CD4-positive, alpha-beta T cell treated with Interleukin-17A for 4 hours (primary cell): ENCODE measurements at places on chromosomes 11 and 22.

DNA sequence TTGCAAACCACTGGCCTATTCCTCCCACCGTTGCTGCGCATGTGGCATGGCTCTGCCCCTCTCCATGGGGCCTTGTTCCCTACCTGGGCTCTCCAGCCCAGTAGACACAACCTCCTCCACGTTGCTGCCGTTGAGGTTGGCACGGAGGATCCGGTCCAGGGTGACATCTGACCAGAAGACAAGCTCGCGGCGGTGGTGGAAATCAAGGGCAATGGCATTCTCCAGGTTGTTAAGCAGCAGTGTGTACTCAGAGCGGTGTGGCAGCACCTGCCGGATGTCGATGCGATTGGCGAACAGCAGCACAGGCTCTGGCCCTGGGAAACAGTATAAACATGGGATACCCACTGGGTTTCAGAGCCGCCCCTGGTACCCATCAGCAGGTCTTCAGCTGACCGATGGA lies 23.8 kb downstream of the LRP4 start:
- no peak for DNase-seq

DNA sequence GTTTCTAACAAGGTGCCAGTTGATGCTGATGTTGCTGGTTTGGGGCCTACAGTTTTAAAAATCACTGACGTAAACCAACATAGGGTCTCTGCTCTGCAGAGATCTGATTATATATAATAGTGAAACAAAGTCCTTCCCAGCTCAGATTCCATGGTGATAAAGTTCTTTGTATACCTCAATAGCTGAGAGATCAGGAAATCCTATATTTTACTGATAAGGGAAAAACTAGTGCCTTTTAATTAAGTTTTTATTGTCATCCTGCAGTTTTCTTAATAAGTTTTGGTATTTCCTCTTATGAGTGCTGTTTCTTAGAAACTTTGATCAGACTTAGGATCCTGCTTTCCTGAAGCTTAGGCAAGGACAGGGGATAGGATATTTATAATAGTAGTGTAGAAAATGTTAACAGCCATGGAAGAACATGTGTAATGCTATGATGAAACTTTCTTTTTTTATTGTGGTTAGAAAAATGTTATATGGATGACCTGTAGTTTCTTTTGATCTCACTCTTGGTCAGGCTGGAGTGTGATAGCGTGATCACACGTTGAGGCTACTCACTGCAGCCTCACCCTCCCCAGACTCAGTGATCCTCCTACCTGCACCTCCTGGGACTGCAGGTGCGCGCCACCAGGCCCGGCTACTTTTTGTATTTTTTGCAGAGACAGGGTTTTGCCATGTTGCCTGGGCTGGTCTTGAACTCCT lies 14.1 kb downstream of the CAPRIN1 start:
- peak; percentile 11 for DNase-seq

DNA sequence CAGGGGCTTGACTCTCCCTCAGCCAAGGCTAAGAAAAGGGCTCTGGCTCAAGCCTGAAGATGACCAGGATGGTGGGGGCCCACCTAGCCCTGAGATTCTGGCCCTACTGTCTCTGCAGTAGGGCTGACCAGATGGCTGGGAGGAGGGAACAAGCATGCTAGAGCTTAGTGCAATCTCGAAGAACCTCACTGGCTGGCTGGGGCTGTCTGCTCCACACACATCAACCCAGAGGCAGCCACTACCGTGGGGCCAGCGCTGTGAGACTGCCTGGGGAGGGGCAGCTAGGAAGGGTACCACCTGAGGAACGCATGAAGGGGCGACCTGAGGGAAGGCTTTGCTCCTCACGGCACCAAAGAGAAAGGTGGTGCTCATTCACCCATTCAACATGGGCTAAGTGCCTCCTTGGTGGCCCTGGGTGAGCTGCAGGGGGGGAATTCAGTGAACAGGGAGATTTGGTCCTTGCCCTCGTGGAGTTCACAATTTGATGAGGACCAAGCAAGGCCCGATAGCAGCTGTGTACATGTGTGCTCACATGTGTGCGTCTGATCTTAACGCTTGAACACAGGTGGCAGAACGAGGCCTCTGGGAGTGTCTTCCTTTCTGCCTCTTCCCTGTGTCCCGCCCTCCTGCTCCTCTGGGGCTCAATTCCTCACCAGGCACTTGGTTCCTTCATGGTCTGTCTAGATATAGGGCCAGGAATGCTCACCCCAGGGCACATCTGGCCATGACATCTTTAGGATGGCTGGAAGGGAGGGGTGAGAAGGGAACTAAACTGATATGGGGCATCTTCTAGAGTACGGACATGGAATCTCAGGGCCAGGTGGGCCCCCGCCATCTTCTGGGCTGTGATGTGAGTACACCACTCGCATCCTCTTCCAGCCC lies 102.3 kb upstream of the PITPNB start:
- DNase-seq, result no peak

GRCh38 chr11:65454696-65455456 lies 32.3 kb downstream of the NEAT1 start:
- DNase-seq, result peak; percentile 84

GRCh38 chr11:64173616-64174355 lies 7.9 kb upstream of the MACROD1 start:
- no peak for DNase-seq

GRCh38 chr11:43989162-43989981 lies 46.9 kb downstream of the C11orf96 start:
- no peak for DNase-seq

DNA sequence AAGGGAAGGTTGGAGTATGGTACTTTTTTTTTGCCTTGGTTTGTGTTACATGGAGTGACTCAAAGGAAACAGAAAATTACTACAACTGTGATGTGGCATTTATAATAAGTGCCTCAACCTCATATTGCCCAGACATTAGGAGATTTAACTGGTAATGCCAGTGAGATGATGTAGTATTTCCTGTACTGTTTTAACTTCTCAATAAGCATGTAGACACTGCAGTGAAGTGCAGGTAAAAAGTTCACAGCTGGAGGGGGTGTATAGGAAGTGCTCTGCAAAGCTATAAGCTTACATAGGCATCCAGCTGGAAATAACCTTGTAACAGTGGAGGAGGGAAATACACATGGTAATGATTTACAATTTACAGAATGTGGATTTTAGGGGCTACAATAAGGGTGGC lies 138.2 kb upstream of the MTMR2 start:
- peak; percentile 41 for DNase-seq

- no peak for DNase-seq
Observed at GRCh38 chr22:46881373-46882118, 119.1 kb downstream of the TBC1D22A start.

DNA sequence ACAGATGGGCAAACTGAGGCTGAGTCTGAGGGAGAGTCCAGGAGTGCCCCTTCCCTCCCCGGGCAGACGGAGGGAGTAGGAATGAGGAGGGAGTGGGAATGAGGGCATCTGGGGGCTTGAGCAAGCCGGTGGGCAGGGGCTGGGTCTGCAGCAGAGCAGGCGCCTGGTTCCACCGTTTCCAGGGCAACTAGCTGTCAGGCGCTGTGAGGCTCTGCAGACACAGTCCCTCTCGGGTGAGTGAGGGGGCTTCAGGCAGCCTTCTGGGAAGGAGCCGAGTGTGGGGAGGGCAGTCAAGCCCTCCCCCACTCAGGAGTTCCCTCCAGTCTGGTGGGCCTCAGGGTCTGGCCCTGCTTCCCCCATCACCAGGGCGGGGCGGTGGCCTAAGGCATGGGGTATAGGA lies 19.0 kb downstream of the TMEM258 start:
- no peak for DNase-seq

DNA sequence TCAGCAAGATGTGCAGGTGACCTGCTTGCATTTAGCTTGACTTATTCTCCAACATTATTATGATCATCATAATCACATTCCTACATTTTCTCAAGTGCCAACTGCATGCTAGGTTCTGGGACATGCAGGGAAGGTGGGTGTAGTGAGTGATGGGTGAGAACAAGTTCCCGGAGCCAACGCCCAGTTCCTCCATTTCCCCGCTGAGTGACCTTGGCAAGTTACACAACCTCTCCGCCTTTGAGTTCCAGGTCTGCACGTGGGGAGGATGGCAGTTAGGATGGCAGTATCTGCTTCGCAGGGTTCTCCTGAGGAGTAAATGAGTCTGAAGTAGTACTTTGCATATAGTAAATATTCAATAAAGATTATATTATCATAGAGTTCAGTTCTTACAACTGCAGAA lies 140.3 kb downstream of the GRIK4 start:
- no peak for DNase-seq

DNA sequence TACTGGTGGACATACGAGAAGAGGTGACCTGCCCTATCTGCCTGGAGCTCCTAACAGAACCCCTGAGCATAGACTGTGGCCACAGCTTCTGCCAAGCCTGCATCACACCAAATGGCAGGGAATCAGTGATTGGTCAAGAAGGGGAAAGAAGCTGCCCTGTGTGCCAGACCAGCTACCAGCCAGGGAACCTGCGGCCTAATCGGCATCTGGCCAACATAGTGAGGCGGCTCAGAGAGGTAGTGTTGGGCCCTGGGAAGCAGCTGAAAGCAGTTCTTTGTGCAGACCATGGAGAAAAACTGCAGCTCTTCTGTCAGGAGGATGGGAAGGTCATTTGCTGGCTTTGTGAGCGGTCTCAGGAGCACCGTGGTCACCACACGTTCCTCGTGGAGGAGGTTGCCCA lies 6.9 kb downstream of the TRIM6 start:
- DNase-seq, result no peak

- no peak for DNase-seq
Observed at GRCh38 chr11:114820621-114821020, 142.3 kb downstream of the NXPE2 start.

DNA sequence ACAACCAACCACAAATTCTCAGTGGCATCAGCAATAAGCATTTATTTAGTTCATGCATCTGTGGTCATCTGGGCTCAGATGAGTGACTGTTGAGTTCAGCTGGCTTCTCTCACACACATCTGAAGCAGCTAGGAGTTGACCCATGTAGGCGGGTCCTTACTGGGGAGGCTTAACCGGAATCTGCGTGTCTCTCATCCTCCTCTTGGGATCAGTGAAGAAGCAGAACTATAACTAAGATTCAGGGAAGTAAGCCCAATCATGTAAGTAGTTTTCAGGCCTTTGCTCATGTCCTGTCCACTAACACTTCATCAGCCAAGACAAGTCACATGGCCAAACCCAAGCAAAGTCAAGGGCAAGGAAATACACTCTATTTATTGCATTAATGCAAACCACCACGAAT lies 236.2 kb downstream of the C11orf87 start:
- no peak for DNase-seq

DNA sequence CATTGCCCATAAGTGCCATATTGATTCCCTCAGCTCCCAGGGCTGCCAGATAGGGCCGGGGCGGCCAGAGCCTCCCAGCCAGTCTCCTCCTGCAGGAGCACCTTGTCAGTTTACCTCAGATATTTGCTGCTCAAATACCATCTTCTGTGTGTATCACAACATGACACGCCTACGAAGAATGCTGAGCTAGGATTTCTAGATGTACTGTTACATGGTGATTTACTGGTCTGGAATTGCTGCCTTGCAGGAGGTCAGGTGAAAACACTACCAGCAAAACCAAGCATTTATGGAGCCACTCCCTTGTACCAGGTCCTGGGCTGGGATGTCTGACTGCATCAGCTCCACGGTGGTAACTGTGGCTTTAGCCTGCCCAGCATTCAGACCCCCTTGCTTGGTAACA lies 11.8 kb downstream of the MICAL3 start:
- DNase-seq, result no peak

- DNase-seq, result no peak
Observed at GRCh38 chr11:131281316-131281715, 89.1 kb upstream of the NTM start.

DNA sequence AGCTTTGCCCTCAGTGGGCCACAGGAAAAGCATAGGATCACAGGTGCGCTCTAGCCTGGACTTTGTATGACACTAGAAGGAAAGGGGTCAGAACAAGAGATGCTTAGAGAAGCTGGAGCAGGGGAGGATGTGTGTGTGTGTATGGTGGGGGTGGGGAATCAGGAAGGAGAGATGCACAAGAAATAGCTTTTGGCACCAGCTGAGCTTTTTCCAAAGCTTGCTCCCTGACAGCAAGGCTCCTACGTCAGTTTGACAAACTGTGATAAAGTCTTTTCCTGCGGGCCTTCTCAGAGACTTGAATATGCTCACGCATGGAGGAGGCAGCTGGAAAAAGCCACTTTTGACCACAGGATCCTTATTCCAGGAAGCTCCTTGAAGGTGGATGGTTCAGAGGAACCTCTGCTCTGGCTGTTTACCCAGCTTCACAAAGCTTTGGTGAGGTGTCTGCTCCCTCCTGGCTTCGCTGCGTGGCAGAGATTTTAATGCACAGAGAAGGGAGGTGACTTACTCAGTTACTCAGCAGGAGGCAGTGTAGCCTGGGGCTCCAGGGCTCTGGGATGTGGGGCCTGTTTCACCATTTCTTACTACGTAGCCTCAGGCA lies 3.9 kb downstream of the CDC42EP1 start:
- no peak for DNase-seq

DNA sequence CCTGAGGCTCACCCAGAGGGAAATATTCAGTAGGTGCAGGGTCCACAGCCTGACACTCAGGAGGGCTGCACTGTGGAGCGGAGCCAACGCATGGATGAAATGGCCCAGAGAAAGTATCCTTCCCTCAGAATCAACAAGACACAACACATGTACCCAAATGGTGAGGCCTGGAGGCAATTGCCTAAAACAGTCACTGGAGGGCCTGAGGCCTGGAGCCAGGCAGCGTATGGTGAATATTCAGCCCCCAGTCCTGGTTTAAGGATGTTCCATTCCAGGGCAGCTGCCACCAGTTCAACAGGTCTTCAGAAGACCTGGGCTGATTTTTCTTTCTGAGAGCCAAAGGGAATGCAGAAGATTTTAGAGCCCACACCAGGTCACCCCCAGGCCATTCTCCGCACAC lies 264.8 kb downstream of the INSC start:
- DNase-seq, result no peak

- no peak for DNase-seq
Observed at GRCh38 chr22:19784384-19785175, 24.0 kb downstream of the TBX1 start.

DNA sequence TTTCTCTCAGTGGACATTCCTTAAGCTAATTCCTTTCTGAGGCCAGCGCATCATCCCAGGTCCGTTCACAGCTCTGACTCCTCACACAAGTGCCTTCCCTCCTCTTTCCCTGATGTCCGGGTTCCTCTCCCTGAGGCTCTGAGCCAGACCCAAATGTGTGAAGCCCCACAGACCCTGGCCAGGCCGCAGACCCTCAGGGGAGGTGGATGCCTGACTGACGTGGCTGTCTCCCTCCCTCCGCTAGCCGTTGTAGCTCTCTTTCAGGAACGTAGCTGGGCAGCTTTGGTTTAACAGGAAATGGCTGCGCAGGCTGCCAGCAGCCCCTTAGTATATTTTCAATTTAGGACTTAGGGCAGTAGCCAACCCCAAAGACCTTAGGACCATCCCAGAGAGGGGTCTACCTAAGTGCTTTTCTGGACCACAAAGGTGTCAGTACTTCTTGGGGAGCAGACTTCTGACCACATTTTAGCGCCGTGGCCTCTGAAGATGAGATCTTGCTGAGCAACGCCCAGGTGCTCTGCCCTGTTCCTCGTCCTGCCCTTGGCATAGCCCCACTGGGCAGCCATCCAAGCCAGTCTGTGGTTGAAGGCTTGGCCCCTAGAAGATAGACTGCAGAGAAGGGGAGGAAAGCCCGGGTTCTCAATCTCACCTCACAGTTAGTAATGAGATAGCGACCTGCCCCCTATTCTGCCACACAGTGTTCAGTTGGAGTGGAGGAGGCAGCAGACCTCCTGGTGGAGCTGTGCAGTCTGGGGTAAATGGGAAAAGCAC lies 27.0 kb downstream of the MYBPC3 start:
- no peak for DNase-seq

- DNase-seq, result no peak
Observed at GRCh38 chr11:115167456-115167855, 336.8 kb downstream of the CADM1 start.
